ENCODE measurements at places on chromosomes 5 and 9. TPM values are rescaled to one million over a fixed set of nuclear protein-coding genes. Genes with fewer than 3 reads are reported as not detected.

FBXL7 gene
- 18.8 TPM for total RNA-seq

DNA sequence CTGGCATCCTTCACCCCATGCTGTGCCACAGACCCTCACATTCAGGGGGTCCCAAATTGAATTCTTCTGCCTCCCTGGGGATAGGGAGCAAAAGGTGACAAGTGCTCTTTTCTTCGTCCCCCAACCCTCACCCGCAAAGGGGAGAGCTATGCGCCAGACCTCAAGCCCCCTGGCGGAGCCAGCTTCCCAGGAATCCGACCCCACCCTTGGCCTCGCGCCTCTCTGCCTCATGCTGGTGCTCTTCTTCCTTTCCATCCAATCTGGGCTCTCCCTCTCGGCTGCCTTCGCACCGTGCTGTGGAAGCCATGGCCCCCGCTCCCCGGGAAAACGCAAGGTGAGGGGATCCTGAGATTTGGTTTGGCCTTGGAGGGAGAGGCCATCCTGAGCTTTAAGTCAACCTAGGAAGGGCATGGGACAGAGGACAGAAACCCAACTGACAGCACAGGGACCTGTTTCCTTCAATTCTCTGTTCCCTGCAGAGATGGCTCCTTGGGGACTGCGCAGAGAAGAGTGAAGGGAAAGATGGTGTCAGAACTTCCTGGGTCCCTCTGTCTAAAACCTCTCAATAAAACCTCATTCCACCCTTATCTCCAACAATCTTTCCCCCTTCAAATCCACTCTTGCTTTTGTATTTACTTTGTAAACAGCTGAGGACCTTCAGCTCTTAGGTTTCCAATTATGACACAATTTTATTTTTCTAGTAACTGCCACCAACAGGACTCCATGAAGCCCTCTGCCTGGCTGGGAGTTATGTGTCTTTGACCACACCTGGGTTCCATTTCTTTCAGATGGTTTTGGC, 36.3 kb upstream of the CRB2 start:
- no peak for DNase-seq

FGD3 gene
- total RNA-seq, result 3.2 TPM

FAM78A gene
- total RNA-seq, result 63.8 TPM

DNA sequence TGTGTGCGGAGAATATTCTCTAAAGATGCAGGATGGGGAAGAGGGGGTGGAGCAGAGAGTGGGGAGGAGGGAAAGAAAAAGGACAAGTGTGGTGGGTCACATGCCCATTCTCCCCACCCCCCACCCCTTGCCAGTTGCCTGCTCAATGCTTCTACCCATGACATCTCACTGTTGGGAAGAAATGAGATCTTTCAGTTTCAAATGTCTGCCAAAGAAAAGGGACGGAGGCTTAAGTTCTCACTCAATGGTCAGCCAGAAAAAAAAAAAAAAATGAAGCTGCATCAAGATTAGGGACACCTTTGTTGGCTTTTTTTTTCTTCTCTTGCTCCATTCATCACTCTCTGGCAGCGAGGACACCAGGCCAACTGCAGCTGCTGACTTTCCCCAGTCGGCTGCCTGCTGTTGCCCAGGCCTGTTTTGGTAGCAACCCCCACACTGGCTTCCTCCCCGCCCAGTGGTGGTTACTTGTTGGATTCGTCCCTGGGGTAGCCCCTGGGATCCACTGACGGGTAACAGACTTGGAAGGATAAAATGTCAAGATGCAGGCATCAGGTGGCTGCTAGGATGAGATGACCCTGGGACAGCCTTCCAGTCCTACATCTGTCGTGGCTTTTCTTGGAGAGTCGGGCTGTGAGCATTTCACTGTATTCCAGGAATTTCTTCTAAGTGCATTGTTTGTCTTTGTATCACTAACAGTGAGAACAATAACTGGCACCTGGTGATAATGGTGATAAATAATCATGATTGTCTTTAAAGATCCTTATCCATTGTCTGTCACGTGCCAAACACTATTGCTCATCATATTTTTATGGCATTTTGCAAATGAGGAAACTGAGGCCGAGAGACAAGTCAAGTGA, 9.1 kb downstream of the WWC1 start:
- DNase-seq, result no peak

DNA sequence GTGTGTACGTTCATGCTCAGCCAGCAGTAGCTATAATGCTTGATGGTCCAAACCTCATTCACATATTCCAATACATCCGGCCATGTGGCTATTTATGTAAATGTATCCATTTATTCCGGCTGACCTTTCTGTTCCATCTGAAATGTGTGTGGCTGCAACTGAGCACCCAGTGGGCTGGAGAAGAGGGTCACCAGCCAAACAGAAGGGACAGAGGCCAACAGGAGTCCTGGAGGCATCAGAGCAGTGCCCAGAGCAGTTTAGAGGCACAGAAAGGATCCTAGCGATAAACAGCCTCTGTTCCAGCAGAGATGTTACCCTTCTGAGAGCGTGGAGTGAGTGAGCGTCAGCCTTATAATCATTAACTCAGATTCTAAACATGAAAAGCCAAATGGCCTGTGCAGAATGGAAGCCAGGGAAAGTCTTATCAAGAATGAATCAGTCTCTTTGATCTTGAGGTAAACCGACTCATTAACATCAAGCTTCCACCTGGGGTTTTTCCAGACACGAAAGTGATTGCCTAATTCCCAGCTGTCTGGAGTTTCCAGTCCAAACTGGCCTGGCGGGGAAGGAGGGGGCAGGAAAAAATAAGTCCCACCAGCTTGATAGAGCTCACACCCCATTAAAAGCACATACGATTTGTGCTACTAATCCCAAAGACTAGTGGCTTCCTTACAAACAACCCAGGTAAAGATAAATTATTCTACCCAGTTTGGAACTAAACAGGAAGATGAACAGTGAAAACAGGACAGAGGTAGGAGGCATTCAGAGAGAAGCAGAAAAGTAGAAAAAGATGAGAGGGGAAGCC, 55.7 kb downstream of the SUSD1 start:
- no peak for DNase-seq

Data from right cardiac atrium (tissue), 5 donors.